Stimulated activated CD8-positive, alpha-beta memory T cell treated with anti-CD3 and anti-CD28 coated beads, Interleukin-4, amount 100 ng/mL, for 1 hour (primary cell): ENCODE measurements at places on chromosomes 11 and 22.

DNA sequence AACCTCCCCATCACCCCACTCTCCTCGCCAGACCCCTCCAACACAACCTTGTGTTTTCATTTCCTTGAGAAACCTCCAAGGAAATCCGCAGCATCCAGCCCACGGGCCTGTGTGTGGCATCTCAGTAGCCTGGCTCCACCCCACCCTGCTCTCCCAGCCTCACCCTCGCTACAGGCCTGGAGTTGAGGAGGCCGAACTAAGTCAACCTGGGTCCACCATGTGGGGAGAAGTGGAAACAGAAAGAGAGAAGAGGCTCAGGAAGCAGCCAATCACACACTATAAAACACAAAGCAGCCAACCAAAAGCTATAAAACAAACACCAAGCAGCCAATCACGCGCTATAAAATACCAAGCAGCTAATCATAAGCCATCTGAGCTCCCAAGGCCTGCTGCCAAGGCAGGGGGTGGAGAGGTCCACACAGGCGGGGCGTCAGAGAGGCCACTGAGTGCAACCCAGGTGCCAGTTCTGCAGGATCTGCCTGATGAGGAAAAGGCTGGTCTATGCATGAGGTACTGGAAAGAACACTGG, 72.0 kb downstream of the MICAL3 start:
- DNase-seq, result no peak

DNA sequence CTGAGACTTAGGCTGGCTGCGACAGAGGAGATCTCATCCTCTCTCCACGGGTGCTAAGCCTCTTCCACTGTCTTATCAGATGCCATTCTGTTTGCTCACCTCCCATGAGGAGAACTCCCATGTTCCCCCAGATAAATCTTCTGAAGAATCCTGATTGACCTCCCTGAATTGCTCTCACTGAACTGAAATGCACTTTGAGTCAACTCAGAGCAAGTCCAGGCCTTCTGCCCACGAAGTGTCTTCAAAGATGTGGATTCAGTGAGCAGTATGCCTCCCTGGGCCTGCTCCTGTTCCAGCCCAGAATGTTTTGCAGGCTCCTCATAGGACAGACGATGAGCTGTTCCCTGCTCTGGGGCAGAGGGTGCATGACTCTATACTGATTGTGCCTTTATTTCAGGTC, 17.4 kb downstream of the TUB start:
- DNase-seq, result no peak

GRCh38 chr22:24069721-24070120, 58.6 kb downstream of the CABIN1 start:
- no peak for DNase-seq

- DNase-seq, result no peak
These were observed 3.3 kb upstream of the ARHGAP20 start for GRCh38 chr11:110715541-110715940.

DNA sequence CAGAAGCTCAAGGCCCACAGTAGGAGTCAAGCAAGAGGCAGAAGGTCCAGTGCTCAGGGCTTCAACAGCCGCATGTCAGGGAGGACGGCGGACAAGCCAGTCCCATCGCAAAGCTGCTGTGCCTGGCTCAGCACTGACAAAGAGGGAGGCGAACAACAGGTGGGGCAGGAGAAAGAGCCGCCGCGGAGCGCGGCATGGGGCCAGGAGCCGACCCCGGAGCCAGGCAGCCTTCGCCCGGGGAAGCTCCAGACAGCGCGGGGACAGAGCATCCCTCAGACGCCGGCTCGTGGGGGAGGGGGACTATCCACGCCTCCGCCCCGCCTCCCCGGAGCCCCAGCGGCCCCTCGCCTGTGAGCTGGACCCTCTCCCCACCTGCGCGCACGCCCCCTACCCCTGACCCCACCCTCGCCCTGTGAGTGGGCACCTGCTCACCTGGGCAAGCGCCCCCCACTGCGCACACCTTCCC, 369 bp downstream of the DHCR7 start:
- DNase-seq, result no peak

- DNase-seq, result no peak
These were observed 27.6 kb downstream of the PLA2G6 start for GRCh38 chr22:38153821-38154562.

- DNase-seq, result no peak
These were observed 8.0 kb downstream of the CSDC2 start for GRCh38 chr22:41568811-41569210.

DNA sequence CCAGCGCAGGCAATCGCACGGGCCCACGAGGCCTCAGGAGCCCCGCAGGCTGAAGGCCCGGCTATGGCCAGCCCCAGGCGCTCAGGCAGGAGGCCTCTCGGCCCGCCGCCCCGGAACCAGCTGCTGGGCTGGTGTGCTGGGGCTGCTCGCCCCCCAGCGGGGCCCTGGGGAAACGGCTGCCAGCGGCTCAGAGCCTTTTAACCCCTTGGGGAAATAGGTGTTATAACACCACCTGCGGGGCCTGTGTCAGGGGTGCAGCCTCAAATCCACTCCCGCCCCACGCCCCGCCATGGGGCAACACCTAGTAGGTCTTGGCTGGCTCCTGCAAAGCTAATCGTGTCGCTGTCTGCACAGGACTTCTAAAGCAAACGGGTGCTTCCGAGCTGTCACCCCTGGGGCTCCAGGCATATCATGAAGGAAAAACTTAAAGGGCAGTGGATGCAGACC, 237.4 kb downstream of the TTC28 start:
- peak; percentile 19 for DNase-seq

DNA sequence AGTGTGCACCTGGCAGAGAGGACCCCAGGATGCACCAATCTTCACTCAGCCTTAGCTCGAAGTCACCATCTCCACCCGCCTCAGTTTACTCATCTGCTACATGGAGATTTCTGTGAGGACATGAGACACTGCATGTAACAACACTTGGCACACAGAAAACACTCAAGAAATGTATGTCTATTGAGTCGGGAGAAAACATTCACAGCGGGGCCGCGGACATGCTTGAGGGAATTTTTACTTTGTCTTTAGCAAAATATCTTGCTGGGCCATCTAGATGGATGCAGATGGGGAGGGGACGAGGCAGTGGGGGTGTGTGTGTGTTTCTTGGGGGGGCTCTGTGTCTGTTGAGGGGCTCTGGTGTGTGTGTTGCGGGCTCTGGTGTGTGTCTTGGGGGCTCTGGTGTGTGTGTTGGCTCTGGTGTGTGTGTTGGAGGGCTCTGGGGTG, 28.4 kb upstream of the RFPL3 start:
- DNase-seq, result no peak

DNA sequence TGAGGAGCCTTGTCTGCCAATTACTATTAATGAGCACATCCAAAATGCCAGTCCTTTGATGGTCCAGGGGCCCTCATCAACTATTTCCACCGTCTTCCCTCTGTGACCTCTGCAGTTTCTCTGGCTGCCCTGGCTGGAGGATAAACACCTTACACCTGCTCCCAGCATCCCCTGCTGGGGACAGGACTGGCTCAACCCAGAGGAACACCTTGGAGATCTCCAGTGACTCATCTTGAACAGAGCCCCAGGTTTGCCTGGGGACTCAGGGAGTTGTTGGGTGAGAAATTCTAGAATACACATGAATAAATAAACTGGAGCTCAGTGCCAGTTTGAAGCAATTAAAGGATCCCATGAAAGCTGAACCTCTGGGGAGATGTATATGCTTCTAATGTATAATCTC, 24.0 kb upstream of the ELF5 start:
- no peak for DNase-seq

- no peak for DNase-seq
These were observed 8.8 kb downstream of the SCGB2A1 start for GRCh38 chr11:62217191-62217748.

DNA sequence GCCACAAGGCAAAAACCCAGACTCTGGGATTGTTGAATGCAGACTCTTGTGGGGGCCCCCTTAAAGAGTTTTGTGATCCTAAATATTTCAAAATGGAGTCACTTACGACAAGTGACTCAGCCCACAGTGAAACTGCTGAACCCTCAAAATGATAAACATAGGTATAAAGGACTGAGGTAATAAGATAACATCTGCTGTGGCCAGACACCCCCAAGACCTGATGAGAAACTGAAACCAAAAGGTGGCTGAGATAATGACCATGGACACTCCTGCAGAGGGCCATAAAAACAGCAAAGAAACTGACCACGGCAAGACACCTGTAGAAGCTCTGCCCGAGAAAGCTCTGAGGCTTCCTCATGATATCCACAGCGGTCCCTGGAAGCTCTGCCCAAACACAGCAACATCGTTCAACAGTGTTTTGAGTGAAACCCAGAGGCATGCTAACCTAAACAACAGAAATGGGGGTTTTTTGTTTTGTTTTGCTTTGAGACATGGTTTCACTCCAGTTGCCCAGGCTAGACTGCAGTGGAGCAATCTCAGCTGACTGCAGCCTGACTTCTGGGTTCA, 1.6 kb upstream of the PLAAT4 start:
- no peak for DNase-seq
